EL (cell line): ENCODE measurements at places on chromosomes 12 and 14.
A peak's percentile ranks its signal among the peaks of the same experiment; 100 is the strongest.

DNA sequence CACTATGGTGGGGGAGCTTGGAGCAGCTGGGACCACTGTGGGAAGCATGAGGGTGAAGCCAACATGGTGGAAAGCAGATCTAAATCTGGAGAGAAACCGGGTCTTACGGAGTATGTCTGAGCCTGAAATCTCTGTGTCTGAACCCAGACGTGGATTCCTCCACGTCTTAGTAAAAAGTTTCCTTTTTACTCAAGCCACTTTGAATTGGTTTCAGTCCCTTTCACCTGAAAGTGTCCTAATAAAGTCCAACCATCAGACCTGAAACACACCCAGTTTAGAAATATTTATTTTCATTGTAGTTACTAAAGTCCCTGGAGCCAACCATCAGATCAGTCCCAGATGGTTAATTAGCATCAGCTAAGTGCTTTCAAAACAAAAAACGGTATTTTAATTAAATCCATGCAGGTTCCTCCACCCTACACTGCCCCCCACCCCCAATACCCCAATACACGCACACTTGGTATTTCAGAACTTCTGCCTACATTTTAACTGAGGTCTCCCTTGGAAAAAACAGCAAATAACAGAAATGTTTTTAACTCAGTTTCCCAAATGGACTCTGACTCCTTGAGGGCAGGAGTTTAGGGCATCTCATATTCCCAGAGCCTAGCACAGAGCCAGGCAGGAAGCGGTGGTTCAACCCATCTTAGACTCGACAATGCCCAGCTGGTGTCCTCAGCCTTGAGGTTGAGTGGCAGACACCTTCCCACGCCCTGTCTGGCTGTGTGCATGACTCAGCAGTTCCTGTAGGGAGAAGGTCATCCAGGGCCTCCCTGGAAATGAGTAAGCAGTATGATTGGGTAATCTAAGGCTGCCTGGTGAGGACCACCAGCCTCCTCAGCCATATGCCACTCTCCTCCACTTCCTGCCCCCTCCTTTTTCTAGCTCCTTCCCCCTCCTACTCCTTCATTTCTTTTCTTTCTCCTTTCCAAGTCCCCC, 175.8 kb downstream of the TTC8 start:
- DNase-seq: peak; percentile 96

DNA sequence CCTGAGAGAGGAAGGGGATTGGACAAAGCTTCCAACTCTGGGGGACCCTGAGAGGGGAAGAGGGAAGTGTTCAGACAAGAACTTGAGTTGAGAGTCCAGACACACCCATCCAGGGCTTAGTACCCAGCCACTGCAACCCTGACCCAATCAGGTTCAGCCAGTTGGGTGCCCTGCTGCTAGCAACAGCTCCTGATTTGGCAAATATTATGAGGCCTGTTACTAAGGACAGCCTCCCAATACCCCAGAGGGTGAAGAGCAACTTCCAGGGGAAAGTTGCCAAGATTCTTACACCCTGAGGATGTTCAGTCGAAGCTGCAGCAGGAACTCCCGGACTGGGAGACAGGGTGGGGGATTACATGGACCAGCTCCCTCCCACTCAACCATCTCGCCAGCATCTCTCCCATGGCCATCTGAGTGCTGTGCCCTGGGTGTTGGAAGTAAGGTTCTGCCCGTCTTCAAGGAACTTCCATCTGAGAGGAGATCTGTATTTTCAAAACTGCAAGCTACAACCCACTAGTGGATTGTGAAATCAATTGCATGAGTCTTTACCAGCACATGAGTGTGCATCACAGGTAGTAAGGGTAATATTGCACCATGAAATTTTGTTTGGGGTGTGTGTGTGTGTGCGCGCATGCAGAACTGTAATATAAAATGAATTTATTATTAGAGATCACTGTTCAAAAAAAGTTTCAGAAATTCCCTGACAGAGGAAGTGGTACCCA, 11.5 kb upstream of the KRT78 start:
- DNase-seq: peak; percentile 68

DNA sequence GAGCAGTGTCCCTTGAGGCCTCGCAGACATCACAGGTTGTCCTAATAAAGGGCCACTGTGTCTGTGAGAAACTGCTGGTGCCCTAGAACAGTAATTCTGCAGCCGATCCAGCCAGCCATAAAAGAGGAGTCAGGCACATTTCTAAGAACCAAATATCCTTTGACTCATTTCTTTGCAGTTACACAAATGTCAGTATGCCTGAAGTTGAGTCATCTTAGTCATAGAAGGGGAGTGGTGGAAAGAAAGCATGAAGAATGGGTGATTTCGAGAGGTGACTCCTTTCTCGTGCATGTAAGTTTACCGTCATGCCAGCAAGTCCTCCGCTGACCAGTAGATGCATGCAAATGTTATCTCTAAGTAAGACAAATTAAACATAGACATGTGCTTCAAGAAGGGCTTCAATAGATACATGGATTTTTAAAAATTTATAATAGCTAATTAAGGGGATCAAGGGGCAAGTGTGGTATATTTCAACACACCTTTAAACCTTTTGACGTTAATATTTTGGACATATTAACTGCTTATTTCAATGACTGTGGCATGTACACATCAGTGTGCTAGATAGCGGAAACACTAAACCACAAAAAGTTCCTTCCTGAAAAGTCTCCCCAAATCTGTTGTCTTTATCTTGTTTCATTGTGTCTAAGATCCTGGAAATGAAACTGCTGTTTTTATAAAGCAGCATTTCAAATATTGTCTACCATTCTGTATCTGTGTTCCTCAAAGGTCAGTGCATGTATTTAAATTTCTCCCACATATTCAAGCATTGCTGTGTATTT, 497.4 kb downstream of the NPAS3 start:
- DNase-seq: peak; percentile 80

DNA sequence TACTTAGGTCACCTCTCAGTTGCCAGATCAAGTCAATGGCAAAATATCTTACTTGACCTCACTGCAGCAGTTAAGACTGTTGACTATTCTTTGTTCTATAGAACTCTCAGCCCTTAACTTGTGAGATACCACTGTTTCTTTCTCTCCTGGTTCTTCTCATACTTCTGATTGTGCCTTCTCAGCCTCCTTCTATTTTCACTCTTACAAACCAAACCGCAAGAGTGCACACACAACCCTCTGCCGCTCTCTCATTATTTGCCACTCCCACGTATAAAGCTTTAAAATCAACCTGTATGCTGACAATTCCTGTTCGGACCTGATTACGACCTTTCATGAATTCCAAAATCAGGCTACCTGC, 4.5 kb downstream of the E2F7 start:
- no peak for DNase-seq

GRCh38 chr14:74526854-74527585, 33.5 kb downstream of the ISCA2 start:
- DNase-seq: no peak

GRCh38 chr14:96930526-96930925, 133.3 kb downstream of the VRK1 start:
- no peak for DNase-seq

- DNase-seq: no peak
Measured at GRCh38 chr12:67722296-67722695, 73.8 kb downstream of the DYRK2 start.

GRCh38 chr12:76720068-76720467, 43.8 kb upstream of the ZDHHC17 start:
- peak; percentile 86 for DNase-seq

- DNase-seq: no peak
Measured at GRCh38 chr12:44347145-44347544, 511.3 kb downstream of the TMEM117 start.

DNA sequence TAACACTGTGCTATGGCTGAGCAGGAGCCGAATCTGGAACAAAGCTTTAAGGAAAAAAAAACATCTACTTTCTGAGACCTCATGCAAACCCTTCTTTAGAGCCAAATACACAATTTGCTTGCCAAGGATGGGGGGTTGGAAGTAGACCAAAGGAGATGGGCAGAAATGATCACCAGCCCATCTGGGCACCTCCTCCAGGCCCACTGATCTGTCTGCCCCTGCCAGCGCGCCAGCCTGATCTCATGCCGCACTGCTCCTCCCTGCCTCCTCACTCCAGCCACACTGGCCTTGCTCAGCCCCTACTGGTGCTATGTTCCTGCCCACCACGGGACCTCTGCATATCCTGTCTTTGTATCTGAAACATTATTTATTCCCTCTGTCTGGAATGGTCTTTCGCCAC, 24.8 kb upstream of the RAB35 start:
- no peak for DNase-seq

DNA sequence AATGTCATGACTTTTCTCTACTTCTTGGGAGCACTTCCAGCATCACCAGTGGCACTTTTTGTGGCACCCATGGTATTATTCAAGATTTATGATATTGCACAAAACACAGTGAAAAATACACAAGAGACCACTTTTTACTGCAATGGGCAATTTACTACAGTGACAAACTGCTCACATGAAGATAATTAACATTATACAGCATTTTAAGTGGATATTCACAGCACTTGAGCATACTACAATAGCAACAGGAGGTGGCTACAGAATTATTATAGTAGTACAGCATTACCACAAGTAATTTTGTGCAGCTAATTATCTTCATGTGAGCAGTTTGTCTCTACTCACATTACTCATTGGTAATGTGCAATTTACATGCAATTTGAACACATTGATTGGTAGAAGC, 18.3 kb downstream of the IL26 start:
- no peak for DNase-seq

- no peak for DNase-seq
Measured at GRCh38 chr12:80120994-80121393, 21.7 kb downstream of the OTOGL start.

DNA sequence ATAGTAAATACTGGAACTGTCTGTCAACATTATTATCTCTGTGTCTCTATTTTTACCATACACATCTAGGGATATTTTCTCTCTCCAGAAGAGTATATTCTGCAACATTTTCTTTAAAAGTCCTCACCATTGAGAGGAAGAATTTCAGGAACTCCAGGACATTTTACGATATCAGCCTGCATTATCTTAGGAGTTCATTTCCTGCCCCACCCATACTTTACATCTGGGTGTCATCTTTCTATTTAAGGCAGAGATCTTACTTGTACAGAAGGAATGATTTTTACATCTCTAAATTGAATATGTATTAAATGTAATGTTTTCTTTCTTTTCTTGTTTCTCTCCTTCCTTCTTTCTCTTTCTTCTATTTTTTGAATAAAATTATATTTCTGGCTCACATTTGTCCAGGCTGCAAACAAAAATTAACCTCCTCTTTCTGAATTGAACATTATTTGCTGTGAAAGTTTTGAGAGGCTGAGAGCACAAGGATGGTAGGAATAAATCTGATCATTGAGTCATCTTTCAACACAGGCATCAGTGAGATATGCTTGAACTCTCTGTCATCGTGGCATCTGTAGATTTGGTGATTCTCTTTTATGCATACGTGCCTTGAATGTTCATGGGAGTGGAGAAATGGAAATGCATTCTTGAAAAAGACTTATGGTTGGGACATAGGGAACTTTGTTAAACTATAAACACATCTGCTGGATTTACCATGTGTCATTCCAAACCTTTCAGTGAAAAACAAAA, 753.6 kb downstream of the SLC16A7 start:
- DNase-seq: no peak

- peak; percentile 56 for DNase-seq
Measured at GRCh38 chr14:95516554-95517181, at the start of gene SYNE3. Gene SYNE3, minus strand, starts transcription at chr14:95516650. Its CDS starts 40,829 bp downstream, at chr14:95475821.

DNA sequence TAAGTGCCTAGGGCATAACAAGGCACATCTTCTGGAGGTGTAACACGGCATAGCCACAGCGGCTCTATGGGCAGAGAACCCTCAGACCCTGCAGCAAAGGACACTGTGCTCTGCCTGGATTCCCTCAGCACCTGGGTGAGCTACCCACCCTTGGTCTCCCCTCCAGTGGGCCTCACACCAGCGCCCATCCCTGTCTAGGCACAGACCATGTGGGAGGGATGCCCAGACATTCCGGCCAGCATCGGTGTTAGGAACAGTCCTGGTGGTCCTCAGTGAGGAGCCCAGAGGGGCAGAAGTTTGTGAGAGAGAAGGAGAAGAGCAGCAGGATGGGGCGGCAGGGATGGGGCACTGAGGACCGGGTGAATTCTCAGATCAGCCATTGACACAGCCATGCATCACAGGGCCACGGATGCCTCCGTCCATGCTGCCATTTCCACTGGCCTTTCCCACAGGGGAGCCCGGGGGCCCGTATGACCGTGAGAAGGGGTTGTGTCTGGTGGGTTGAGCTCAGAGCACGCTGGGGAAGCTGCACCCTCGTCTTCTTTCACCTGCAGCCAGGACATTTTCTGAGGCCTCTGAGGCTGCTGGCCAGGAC, 282.7 kb upstream of the SFSWAP start:
- no peak for DNase-seq

GRCh38 chr12:109735051-109735521, 21.5 kb downstream of the FAM222A start:
- no peak for DNase-seq

DNA sequence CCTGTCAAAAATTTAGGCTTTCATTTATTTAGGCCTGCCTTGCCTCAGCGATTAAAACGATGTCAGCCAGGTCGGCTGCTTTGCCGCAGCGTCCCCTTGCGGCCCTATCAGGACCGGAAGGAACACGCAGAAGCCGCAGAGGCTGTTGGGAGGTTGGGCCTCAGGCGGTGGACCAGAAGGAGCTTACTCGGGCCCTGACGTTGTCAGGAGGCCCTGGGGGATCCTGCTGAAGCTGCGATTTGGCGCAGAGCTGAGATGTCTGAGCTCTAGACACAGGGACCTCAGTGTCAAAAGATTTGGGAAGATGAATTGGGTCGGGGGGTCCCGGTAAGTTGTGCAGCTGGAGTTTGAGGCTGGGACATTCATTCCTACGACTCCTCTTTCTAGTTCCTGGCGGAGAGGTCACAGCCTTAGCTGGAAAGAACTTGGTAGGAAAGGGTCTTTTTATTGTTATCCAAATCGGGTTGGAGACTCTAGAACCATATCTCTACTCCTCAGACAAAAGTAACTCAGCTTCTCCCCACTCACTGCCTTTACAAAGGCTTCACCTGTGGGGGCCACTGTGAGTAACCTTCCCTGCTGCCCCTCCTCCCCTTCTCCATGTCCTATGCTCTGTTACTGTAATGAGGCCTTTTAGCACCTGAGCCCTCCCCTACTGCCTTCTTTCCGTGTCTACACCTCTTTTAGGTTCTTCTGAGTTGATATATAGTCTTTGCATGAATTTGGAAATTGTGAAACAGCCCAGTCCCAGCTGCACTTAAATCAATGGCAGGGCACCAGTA, 6.6 kb upstream of the ABCD2 start:
- no peak for DNase-seq
